ENCODE measurements at places on chromosomes 12 and 14.

GRCh38 chr12:50050410-50051098 lies 6.8 kb upstream of the ASIC1 start:
- DNase-seq = no peak

DNA sequence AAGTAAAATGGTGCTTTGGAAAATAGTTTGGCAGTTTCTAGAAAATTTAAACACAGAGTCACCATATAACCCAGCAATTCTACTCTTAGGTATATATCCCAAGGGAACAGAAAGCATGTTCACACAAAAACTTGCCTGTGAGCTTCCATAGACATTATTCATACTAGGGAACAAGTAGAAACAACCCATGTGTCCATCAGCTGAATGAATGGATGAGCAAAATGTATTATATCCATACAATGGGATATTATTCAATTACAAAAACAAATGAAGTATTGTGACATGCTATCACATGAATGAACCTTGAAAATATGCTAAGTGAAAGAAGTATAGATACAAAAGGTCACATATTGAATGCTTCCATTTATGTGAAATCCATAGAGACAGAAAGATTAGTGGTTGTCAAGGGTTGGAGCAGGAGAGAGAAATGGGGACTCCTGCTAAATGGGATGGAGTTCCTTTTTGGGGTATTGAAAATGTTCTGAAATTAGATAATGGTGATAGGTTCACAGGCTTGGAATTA lies 7.9 kb downstream of the SLC10A1 start:
- DNase-seq = no peak

GRCh38 chr14:73259837-73260236 lies 22.5 kb downstream of the PAPLN start:
- no peak for DNase-seq

DNA sequence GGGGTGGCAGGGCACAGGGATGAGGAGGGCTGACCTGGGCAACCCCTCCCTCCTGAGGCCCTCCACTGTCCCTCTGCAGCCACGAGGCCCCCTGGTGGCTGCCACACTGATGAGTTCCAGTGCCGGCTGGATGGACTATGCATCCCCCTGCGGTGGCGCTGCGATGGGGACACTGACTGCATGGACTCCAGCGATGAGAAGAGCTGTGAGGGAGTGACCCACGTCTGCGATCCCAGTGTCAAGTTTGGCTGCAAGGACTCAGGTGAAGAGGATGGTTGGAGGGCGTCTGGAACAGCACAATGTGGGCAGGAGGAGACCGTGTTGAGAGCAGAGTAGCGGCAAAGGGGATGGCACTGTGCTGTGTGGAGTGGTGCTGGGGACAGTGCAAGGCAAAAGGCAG lies 25.7 kb upstream of the LRP1-AS start:
- DNase-seq = no peak

DNA sequence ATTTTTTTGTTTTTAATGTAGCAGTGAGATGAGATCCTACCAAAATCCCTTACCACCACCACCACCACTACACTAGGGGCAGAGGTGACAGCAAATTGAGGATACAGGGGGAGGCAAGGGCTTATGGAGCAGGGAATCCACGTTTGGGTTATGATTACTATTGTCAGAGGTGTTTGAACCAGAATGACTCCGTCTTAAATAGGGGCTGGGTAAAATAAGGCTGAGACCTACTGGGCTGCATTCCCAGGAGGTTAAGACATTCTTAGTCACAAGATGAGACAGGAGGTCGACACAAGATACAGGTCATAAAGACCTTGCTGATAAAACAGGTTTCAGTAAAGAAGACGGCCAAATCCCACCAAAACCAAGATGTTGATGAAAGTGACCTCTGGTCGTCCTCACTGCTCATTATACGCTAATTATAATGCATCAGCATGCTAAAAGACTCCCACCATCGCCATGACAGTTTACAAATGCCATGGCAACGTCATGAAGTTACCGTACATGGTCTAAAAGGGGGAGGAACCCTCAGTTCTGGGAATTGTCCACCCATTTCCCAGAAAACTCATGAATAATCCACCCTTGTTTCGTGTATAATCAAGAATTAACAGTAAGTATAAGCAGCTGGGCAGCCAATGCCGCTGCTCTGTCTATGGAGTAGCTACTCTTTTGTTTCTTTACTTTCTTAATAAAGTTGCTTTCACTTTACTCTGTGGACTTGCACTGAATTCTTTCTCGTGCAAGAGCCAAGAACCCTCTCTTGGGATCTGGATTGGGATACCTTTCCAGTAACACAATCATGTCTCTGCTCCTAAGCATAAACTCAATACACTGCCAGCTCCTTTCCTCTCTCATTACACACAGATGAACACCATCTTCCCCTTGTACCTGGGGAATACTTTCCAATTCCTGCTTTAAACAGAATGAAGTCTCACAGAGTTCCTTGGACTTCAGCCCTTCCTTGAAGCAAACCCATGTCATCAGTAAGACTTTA lies 16.7 kb upstream of the CRY1 start:
- DNase-seq = no peak

DNA sequence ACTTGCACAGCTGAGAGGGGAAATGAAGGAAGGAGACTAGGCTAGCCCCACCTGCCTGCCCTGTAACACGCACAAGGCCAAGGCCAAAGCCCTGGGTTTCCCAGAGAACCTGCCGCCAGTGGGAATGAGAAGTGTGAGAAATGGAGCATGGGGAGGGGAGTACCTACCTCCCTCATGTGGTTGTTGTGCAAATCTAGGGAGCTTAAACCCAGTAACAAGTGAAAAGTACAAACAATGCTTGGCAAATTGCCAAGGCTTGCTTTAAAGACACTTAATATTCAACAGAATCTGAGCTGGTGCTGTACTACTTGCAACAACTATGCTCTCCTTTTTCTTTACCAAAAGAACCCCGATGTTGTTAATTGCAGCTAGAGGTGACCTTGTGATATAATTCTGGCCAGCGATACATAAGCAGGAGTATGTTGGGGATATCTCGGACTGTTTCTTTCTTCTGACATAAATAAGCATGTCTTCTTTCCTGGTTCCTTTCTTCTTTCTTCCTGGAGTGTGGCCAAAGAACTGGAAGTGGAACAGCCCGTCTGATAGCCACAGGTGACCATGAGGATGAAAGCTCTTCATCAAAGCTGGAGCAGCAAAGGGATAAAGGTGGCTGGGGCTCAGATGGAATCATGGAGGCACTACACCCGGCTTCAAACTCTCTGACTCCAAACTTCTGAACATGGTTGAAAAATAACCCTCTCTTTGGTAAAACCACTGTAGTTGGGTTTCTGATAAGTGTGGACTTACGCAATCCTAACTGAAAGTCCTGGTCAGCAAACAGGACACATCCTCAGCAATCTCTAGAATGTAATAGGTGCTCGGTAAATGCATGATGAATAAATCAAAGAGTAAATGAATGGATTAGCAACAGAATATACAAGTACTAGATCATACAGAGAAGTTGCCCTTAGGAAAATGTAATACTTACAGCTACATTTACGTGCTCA lies 207.9 kb downstream of the NUAK1 start:
- no peak for DNase-seq

GRCh38 chr12:72349491-72349890 lies 77.3 kb downstream of the TRHDE start:
- DNase-seq = no peak

GRCh38 chr12:102052192-102053061 lies 9.4 kb downstream of the WASHC3 start:
- no peak for DNase-seq

DNA sequence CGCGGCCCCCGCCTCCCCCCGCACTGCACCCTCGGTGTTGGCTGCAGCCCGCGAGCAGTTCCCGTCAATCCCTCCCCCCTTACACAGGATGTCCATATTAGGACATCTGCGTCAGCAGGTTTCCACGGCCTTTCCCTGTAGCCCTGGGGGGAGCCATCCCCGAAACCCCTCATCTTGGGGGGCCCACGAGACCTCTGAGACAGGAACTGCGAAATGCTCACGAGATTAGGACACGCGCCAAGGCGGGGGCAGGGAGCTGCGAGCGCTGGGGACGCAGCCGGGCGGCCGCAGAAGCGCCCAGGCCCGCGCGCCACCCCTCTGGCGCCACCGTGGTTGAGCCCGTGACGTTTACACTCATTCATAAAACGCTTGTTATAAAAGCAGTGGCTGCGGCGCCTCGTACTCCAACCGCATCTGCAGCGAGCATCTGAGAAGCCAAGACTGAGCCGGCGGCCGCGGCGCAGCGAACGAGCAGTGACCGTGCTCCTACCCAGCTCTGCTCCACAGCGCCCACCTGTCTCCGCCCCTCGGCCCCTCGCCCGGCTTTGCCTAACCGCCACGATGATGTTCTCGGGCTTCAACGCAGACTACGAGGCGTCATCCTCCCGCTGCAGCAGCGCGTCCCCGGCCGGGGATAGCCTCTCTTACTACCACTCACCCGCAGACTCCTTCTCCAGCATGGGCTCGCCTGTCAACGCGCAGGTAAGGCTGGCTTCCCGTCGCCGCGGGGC lies at the start of gene FOS:
TSS of gene FOS (plus strand) at position 407 of the 731 bp plus-strand sequence. CDS start at position 562, 155 bp downstream.
- peak; percentile 90 for DNase-seq

- no peak for DNase-seq
Measured at GRCh38 chr14:92728759-92729364, 19.6 kb downstream of the LGMN start.

DNA sequence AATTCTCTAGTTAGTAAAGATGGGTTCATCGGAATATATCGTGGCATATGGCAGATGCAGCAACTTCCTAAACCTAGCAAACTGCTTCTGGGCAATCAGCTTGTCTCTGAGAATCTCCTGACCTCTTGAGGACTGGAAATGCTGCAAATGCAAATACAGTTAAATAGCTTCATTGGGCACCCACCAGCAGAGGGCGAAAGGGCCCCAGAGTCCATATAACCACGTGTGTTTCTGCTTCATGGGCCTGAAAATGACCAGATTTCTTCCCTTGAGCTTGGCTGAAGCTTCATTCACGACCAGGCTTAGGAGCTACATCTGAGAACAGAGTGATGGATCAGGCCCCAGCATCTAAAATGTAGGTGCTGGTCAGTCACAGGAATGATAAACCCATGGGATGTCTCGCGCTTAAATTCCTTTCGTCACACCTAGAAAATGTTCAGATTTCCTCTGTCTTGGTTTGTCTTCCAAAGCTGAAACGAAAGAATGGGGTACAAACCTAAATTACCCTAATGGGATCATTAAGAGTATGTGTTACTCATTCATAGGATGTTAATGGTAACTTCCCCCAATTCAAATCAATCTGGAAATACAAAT lies 1482.5 kb upstream of the TMEM132C start:
- no peak for DNase-seq

GRCh38 chr14:106395456-106396050 lies 869.2 kb downstream of the TMEM121 start:
- DNase-seq = no peak

DNA sequence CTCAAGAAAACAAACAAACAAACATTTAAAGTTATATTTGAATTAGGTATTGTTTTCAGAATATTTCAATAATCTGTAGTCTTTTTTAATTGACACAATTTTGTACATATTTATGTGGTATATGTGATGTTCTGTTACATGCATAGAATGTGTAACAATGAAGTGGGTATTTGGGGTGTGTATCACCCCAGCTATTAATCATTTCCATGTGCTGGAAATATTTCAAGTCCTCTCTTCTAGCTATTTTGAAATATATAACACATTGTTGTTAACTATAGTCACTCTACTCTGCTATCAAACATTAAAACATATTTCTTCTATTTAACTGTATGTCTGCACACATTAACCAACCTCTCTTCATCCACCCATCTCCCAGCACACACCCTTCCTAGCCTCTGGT lies 32.0 kb upstream of the SIX1 start:
- DNase-seq = no peak

DNA sequence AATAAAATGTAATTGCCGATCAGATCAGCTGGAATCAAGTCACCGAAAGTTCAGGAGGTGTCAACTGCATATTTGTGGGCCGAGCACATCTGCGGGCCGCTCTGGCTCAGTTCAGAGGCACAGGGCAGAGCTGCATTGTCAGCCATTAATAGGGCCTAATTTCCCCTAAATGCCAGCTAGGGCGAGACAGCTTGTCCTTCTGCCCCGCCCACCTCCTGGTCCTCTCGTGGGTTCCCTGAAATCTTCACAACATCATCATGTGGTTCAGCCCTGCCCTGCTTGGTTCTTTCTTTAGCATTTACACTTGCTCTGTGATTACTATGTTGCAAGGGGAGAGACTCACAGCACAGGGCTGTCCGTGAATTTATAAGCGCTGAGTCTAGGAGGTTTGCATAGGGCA lies 148.9 kb downstream of the CHST11 start:
- no peak for DNase-seq

DNA sequence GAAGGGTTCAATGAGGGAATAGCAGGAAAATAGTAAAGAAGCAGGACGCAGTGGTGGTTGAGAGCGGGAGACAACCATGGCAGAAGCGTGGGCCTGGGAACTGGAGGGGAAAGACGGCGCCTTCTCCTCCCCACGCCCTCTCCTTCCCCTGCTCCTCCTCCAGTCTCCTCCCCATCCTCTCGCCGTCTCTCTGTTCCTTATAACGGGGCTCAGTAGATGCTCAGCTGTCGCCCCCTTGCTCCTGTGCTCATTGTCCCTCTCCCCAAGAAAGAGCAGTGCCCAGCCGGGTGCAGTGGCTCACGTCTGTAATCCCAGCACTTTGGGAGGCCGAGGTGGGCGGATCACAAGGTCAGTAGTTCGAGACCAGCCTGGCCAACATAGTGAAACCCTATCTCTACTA lies 142.0 kb downstream of the BCL11B start:
- DNase-seq = no peak

DNA sequence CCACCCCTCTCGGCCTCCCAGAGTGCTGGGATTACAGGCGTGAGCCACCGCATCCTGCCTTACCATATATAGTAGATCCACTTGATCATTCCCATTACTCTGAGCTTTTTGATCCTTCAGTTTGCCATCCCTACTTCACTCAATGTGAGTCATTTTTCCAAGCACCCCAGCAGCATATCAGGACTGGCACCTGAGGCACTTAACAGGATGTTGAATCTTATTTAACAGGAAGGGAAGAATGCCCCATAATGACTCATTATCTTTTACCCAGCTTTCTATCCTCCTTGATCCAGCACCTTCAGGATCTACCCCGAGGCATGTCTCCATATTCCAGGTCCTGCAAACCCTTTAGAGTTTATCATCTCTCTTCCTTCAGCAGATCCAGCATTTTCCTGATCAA lies 84.9 kb upstream of the CMKLR1 start:
- DNase-seq = no peak

DNA sequence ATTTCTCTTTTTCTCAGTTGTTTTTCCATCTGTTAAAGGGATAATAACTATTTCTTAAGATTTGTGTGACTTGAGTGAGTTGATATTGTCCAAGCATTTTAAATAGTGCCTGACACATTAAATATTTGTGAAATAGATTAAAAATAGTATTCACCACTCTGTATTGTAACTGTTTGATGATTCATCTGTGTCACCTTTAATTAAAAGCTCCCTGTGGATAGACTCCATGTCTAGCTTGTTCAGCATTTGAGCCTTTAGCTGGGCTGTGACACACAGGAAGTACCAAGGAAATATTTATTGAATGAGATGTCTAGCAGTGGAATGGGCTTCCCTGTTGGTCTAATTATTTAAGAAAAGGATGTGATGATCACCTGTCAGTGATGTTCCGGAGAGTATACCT lies 1.8 kb upstream of the GLIPR1L2 start:
- no peak for DNase-seq

All from T follicular helper cell (primary cell).